Right ventricle myocardium superior (tissue), 1 donor: ENCODE measurements at places on chromosomes 4 and X.

GRCh38 chr4:66482186-66482585 is 811.9 kb upstream of the EPHA5 start:
- no peak for DNase-seq

DNA sequence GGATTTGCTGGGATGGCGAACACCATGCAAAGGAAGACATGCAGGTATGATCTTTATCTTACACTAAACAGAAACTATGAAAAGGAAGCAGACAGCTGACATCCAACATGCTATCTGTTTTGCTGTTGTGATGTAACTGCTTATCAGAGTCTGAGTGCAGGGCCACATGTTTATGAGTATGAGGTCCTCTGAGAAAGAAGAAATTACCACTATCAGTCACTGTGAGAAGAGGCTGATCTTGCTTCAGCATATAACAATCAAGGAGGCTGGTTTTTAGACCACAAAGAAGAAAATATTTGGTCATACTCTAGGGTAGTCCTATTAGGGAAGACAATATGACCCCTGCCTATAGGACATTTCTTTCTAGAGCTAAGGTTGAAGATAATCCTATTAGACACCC is 18.5 kb downstream of the CLGN start:
- DNase-seq = no peak

GRCh38 chrX:13786048-13786447 is 30.8 kb downstream of the GPM6B start:
- no peak for DNase-seq

DNA sequence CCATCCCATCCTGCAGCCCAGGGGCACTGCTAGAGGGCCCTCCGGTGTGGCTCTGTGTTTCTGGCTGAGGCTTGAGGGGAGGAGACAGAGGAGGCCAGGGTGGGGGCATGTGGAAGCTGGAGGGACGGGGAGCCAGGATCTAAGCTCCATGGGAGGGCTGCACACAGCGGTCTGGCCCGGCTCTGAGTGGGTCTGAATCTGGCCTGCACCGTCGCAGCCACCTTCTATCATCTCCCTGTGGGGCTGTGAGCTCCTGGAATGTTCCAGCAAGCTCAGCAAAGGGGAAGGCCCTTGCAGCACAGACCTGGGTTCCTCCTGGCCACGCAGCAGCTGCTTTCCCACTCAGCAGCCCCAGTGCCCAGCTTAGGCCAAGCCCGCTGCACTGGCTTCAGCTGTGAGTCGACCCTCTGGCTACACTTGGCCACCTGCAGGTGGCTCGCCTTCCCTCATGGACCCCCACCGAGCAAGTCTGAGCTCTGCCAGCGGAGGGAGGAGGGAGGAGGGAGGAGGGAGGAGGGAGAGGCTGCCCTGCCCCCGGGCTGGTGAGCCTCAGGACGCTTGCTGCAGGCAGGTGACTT is 5.3 kb downstream of the NKX1-1 start:
- DNase-seq = peak; percentile 17

GRCh38 chr4:122539861-122540465 is 80.9 kb downstream of the IL21 start:
- no peak for DNase-seq

DNA sequence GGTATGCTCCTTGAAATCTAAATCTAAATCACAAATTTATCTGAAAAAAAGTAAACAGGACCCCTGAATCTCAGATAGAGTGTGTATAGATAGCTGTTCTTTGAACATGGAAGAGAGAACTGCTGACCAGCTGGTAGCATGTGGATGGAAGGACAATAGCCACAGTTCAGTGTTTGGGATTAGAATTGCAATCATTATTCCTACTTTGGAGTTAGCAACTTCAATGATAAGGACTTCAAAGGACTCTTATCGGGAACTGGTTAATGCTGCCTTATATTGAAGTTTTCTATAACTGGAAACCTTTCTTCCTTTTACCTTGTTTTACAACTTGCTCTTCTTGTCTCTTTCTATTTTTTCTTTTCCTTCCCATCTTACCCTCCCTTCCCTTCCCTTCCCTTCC is 5.0 kb downstream of the AFM start:
- no peak for DNase-seq

- DNase-seq = no peak
Measured at GRCh38 chrX:74656079-74656745, 41.8 kb upstream of the RLIM start.

GRCh38 chr4:99915449-99915848 is 21.2 kb upstream of the LAMTOR3 start:
- DNase-seq = no peak

- no peak for DNase-seq
Measured at GRCh38 chr4:175435381-175435783, 376.7 kb downstream of the GPM6A start.

GRCh38 chrX:39601231-39602177 is 496.3 kb downstream of the BCOR start:
- no peak for DNase-seq

GRCh38 chr4:76546759-76547742 is 112.0 kb downstream of the SHROOM3 start:
- peak; percentile 50 for DNase-seq

- DNase-seq = no peak
Measured at GRCh38 chr4:124711471-124712371, 811 bp downstream of the ANKRD50 start.

GRCh38 chrX:9114245-9114644 is 80.3 kb upstream of the FAM9B start:
- no peak for DNase-seq

DNA sequence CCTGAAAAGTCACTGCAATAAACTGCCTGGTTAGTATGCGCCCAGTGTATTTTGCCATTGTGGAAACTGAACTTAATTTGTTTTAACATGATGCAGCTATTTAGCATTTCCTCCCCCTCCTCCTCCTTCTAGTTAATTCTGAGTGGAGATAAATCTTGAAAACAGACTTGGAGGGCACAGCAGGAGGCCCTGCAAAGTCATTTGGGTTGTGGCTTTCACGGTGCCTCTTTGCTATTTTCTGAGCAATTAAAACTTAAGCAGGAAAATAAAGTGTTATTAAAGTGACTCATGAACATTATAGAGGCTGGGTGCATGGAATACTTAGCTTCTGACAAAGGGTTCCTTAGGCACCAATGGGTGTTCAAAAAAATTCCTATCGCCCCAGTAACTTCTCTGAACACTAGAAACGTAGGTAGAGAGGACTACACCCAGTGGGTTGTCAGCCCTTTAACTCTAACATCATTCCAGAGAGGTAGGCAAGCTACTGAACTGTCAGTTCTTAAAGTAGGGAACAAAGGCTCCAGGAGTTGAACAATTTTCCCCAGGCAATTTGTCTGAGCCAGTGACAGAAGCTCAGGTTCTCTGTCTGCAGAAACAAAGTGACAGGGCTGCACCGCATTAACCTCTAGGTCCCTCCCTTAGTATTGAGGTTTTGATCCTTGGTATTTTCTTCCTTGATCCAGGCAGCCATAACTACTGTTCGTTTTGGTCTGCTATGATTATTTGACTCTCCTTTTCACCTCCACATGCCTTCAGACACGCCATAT is 158.3 kb upstream of the KIT start:
- DNase-seq = no peak

DNA sequence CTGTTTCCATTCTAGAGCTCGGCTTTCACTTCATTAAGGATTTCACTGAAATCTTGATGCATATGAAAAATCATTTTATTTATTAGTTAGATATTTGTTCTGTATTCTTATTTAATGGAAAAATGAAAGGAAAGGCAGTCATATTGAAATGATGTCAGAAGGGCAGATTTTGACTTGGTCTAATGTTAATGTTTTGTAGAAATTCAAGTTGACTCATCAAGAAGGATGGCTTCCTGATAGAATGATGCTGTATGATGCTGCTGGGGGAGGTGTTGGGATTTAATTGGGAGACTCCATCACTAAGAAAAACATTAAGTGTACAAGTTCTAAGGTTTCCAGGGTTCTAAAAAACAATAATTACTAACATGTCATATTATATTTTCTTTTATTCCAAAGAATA is 204.8 kb downstream of the PDGFC start:
- DNase-seq = no peak

DNA sequence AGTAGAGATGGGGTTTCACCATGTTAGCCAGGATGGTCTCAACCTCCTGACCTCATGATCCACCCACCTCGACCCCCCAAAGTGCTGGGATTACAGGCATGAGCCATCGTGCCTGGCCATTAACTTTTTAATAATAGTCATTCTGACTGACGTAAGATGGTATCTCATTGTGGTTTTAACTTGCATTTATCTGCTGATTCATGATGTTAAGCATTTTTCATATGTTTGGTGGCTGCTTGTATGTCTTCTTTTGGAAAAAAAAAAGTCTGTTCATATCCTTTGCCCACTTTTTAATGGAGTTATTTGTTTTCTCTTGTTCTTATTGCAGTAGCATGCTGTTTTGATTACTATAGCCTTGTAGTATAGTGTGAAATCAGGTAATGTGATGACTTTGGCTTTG is 45.8 kb downstream of the ANXA10 start:
- no peak for DNase-seq

DNA sequence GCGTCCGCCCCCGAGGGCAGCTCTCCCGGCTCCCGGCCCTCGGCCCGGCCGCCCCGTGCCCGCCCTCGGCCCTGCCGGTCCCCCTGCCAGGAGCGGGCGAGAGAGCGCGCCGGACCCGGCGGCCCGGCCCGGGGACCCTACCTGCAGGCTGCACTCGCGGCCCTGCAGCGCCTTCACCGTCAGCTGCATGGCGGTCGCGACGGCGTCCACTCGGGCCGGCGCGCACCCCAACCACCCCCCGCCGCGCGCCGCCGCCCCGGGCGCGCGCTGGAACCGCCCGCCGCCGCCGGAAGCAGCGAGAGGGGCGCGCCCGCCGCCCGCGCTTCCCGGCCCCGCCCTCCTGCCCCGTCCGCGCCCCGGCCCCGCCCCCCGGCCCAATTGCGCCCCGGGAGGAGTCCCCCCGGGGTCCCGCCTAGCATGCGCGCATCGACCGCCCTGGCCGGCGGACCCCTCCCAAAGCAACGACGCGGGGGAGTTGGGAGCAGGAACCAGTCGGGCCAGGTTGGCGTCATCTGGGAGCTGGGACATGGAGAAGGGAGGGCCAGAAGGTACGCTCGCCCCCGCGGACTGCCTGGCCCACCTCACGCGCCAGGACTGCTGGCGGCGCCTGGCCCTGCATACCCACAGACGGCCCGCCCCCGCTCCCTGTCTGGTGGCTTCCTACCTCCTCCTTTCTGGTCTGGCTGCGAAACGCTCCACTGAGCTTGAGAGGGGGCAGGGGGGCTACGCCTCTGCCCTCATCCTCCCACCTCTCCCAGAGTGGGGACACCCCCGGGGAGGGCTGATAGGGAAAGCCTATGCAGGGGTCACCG is at the start of gene UBL4A:
Gene UBL4A, minus strand, starts transcription at position 220 of the 812 bp plus-strand sequence. Its CDS starts 31 bp downstream, at position 189.
- peak; percentile 77 for DNase-seq

DNA sequence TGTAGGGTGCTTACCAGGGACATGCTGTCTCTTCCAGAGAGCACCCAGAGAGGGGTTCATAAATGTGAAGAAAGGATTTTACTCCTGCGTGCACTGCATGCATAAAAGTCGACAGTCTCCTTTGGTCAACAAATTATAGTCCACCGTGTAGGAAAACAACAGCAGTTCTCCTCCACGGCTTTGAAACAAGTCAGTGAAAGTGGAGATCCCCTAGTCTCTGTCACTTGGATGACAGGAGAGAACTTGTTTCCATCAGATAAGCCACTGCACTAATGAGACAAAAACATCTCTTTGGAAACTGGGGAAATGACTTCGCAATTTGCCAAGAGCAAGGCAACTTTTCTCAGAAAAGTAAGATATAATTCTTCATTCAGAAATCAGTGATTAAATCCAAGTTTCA is 9.7 kb downstream of the UNC5C start:
- no peak for DNase-seq

DNA sequence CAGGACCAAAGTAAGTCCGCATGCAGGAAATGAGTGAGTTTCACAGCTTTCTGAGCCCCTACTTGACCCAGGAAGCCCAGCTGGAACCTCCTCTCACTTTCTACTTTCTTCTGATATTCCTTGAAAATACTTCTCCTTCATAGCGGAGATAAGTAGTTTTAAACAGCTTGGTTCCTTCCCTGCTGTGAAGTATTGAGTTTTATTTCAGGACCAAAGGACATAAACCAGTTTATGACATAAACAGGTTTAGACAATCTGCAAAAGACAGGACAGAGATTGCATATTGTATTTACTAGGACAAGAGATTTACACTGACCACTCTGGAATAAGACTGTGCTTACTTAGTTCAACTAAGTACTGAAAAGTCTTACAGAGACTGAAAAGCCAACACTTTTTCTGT is 54.8 kb downstream of the PAGE2 start:
- DNase-seq = no peak

GRCh38 chr4:114115526-114115925 is 136.1 kb upstream of the ARSJ start:
- no peak for DNase-seq

- DNase-seq = peak; percentile 66
Measured at GRCh38 chrX:41085878-41086626, 807 bp downstream of the USP9X start.

DNA sequence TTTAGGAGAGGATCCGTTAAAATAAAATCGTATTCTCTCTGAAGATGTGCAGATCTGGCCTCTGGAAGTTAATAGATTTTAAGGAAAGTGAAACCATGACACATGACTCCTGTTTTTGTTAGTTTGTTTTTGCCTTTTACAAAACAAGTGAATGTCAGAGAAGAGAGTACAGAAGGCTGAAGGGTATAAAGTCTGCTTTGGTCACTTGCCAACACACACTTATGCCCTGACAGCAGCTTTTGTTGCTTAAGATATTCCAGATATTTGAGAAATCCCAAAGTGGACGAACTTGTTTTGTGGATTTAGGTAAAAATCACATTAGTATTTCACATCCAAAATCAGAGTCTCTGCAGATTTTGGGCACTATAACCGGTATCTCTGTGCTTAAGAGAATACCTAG is 192.4 kb upstream of the RASGEF1B start:
- no peak for DNase-seq

- no peak for DNase-seq
Measured at GRCh38 chr4:138035781-138036258, 206.3 kb downstream of the SLC7A11 start.

GRCh38 chr4:114040319-114041116 is 61.1 kb upstream of the ARSJ start:
- no peak for DNase-seq

GRCh38 chr4:1968686-1969295 is 40.0 kb downstream of the NELFA start:
- no peak for DNase-seq

GRCh38 chr4:176927664-176928063 is 134.9 kb upstream of the VEGFC start:
- DNase-seq = no peak

- DNase-seq = no peak
Measured at GRCh38 chrX:134476284-134476683, 16.3 kb downstream of the HPRT1 start.

DNA sequence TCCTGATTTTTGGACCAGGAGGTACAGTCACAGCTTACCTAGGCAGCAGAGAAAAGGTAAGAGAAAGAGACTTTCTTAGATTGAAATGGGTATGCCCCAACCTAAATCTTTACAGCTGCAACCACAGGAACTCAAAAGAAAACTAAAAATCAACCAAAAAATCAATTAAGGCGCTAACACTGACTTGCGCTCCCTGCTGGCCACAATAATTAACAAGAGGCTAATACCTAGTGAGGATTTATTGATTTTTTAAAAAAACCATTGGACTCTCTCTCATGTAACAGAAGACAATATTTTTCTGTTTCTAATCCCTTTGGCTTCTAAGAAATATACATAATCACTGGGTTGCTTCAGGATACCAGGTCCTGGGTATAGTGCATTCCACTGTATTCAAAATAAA is 153.9 kb upstream of the TENM3 start:
- no peak for DNase-seq

- DNase-seq = no peak
Measured at GRCh38 chrX:35728481-35728880, 69.7 kb upstream of the MAGEB16 start.
